Tibial nerve (tissue), 4 donors: ENCODE measurements at places on chromosomes 2 and 18. TPM values are rescaled to one million over a fixed set of nuclear protein-coding genes. Genes with fewer than 3 reads are reported as not detected.

The ANKZF1 gene
- 103 TPM for total RNA-seq

The RNF152 gene
- total RNA-seq: 12.3 TPM

The WDR35 gene
- total RNA-seq: 16.3 TPM

The VPS54 gene
- 24.0 TPM for total RNA-seq

The NYAP2 gene
- not detected for total RNA-seq

The TMEFF2 gene
- not detected for total RNA-seq

The CDH19 gene
- 187 TPM for total RNA-seq

The TCF23 gene
- total RNA-seq: not detected
